ENCODE measurements at places on chromosomes 16 and 17.

GRCh38 chr17:36979565-36979941, 30.8 kb downstream of the AATF start:
- DNase-seq = peak; percentile 10

- peak; percentile 83 for DNase-seq
These were observed at the start of gene NOL3 for GRCh38 chr16:67170168-67170948. NOL3 (plus strand) TSS chr16:67170538.

DNA sequence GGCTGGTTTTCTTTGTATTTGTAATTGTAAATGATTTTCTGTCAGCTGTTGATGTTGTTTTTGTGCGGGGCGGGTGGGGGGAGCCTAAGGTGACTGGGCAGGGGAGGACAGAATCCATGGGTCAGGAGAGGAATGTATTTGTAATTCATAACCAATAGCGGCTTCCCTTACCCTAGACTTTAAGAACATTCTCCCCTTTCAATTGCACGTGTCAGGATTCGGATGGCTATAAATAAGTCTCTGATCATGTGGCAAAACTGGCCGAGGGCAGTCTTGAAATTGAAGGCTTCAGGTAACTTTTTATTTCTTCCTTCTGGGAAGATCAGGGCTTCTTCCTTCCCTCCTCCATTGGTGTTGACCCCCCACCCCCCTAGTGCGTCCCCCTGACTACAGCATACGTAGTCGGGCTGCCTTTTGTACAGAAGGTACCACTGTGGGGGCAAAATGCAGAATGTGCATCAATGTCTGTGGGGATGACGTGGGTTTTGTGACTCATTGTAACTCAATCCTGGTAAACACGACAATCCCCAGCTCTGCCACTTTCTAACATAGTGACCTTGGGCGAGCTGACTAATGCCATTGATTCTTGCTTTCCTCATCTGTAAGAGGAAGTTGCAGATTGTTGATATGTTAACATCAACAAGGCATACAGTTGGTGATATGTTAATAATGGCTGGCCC, 16.2 kb downstream of the MARCHF10 start:
- peak; percentile 98 for DNase-seq

- peak; percentile 68 for DNase-seq
These were observed 104.9 kb upstream of the TBX2 start for GRCh38 chr17:61294777-61295176.

DNA sequence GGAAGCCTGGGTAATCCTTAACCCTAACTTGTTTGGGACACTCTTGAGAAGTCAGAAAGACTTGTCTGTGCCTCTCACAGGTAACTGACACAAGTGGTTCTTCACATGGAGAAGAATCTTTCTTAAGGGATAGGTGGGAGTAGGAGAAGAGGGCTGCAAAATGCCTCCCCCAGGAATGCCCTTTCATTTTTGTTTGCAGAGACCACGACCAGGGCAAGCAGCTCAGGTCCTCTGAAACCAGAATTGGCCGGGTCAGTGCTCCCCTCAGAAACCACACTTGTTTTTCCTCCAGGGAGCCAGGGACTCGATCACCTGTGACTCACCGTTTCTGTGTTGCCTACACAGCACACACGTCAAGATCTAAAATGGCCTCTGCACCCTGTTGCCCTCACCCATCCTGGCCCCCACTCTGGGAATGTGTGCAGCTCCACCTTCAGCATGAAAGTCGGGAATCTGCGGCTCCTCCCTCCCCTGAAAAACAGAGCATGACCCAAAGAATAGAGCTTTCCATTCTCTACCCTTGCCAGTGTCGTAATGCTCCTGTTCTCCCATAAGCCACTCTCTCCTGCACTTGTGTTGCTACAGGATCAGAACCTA, 36.1 kb downstream of the HNF1B start:
- DNase-seq = peak; percentile 27

DNA sequence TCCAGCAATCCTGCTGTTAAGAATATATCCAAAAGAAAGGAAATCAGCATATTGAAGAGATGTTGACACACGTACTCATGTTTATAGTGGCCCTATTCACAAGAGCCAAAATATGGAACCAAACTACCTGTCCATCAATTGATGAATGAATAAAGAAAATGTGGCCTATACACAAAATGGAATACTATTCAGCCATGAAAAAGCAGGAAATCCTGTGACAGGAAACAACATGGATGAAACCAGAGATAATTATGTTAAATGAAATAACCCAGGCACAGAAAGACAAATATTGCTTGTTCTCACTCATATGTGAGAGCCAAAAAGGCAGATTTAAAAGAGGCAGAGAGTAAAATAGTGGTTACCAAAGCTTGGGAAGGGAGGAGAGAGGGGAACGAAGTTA, 127.1 kb downstream of the KCNJ2 start:
- DNase-seq = no peak

DNA sequence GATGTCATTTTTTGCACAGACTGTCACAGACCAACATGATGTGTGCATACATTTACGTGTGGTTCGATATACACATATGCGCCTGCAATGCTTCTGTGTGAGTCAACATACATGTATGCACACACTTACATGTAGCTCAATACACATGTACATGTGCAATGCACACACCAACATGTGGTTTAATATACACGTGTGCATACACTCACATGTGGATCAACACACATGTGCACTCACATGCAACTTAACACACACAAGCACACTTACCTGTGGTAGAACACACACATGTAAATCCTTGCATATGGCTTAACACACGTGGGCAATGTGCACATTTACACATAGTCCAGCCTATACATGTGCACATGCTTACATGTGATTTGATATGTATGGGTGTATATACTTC, 97.5 kb downstream of the CYLD start:
- DNase-seq = no peak

DNA sequence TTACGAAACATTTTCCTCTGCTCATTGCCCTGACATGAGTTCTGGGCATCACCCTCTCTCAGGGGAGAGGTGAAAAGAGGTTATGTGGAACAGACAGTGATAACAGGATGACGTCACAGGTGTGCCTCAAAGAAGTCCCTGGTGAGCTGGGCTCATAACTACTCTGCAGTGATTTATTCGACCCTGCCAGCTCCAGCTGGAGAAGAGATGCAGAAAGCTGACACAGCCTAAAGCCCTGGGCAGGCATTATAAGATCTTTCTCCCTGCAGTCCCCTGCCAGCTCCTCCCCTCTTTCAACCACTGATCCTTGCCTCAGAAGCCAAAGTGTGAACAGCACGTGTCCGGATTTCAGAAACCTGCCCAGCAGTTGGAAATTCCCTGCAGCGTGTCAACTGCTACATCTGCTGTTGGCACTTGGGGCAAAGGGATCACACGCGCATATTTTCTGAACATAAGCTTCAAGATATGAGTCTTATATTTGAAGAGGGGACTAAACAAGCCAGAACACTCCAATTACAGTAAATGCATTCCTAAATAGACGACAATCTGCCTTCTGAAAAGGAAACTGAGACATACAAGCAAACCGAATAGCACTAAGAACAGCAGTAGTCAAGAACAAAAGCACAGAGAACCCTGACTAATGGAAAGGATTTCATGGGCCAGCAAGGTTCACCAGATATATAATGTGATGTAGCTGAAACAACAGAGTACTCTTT, 80.5 kb downstream of the SMG6 start:
- DNase-seq = no peak

DNA sequence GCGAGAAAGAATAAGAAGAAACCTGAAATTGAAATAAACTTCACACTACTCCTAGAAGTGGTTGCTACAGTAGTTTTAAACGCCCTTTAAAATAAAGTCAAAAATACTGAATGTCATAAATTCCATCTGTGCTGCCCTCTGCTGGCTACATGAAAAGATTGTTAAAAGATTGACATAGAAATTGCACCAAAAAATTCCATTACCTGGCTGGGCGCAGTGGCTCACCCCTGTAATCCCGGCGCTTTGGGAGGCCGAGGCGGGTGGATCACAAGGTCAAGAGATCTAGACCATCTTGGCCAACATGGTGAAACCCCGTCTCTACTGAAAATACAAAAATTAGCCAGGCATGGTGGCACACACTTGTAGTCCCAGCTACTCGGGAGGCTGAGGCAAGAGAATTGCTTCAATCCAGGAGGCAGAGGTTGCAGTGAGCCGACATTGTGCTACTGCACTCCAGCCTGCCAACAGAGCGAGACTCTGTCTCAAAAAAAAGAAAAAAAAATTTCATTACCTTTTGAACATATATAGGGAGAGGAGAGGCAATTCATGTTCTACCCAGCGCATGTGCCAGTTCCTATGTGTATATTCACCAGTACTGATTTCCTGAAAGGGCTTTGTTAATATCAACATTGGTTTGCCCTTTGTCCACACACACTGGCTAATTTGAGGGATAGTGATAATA, 36.5 kb downstream of the CYTH1 start:
- DNase-seq = peak; percentile 47

- peak; percentile 67 for DNase-seq
These were observed 101.9 kb downstream of the STX8 start for GRCh38 chr17:9473711-9474110.

- DNase-seq = peak; percentile 18
These were observed 29.5 kb downstream of the MBTD1 start for GRCh38 chr17:51230306-51230705.

- DNase-seq = no peak
These were observed 95.0 kb upstream of the PSMD7 start for GRCh38 chr16:74201576-74201975.

- DNase-seq = no peak
These were observed 15.0 kb downstream of the ZNF232 start for GRCh38 chr17:5096731-5097100.

DNA sequence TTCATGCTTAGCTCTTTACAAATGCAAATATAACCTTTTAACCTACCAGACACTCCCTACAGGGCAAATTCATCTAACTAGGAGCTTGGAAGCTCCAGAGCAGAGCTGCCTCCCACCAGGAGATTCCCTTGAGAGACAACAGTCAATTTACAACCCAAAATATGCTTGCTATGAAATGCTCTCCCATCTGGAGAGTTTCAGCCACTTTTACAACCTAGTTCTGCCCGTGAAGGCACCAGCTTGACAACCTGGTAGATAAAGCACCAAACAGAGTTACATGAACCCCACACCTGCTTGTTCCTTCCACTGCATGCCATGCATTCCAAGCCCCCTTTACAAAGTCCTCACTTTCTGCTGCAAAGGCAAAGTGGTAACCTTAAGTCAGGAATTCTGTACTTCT, 215.3 kb upstream of the KIF2B start:
- no peak for DNase-seq

GRCh38 chr16:27333549-27333948, 19.8 kb downstream of the IL4R start:
- DNase-seq = no peak

DNA sequence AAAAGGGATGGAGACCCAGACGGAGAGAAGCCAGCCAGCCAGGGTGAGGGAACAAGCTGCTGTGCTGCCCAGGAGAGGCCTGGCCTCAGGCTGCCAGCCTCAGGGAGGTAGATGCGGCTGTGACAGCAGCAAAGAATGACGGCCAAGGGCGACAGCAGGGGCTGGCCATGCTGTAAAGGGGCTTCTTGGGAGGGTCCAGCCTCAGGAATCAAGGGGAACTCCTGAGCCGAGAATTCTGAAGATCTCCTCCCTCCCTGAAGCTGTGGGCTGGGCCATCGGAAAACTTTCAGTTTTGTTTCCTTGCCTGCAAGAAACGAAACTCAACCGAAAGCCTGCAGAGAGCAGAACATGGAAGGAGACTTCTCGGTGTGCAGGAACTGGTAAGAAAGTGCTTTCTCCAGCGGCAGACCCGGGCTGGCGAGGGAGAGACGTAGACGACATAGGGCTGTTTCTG, at the start of gene XAF1:
TSS of gene XAF1 (plus strand) at position 316 of the 454 bp plus-strand sequence. CDS start at position 349, 33 bp downstream.
- DNase-seq = peak; percentile 74

- no peak for DNase-seq
These were observed 35.7 kb downstream of the MYH13 start for GRCh38 chr17:10337136-10337535.

DNA sequence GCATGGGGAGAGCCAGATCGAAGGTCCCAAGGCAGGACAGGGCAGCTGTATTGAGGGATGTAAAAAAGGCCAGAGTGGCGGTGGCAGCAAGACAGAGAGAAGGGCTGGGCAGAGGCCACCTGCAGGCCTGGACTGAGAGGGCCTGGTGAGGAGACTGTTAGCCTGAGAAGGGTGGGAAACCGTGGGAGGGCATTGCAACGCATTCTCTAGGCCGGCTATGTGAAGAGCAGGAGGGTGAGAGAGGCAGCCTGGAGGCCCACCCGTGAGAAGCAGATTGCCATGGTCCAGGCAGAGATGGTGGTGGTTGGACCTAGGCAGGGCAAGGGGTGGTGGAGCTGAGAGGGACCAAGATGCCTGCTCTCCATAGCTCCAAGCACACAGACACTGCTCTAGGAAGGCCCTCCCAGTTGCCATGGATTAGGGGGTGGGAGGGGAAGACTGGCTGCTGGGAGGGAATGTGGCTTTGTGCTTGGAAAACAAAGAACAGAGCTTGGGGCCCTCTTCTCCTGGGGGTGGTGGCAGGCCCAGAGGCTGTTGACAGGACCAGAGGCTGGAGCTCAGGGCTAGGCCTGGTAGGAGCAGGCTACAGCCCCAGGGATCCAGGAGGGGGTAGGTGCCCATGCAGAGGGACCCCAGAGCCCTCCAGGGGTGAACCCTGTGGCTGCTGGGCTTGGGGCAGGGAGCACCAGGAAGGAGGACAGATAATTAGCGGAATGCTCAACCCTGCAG, 12.4 kb upstream of the TCAP start:
- DNase-seq = no peak

DNA sequence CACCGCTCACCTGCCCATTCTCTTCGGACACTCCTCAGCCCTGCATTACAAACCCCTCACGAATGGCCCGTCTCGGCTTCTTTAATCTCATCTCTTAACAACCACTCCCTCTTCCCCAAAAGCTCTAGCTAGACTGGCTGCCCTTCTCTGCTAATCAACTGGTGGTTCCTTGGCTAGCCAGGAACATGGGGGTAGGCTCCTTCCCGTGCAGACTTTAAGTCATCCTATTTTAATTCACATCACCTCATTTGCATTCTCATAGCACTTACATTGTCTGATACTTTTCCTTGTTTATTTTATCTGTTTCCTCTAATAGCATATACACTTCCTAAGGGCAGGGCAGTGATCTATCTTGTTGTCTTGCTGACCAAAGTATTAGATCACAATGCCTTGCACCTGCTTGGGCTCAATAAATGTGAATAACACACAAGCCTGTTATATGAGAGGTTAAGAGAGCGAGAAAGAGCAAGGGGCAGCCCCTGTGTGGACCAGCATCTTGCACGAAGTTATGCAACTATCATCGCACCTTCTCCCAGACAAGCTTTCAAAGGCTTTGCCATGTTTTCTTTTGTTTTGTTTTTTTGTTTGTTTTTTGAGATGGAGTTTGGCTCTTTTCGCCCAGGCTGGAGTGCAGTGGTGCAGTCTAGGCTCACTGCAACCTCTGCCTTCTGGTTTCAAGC, 9.8 kb downstream of the TP53 start:
- no peak for DNase-seq

All from iris pigment epithelial cell (primary cell).